ENCODE measurements at places on chromosomes 12 and 14.

GRCh38 chr12:13727707-13728195 lies 253.7 kb downstream of the GRIN2B start:
- DNase-seq = no peak

DNA sequence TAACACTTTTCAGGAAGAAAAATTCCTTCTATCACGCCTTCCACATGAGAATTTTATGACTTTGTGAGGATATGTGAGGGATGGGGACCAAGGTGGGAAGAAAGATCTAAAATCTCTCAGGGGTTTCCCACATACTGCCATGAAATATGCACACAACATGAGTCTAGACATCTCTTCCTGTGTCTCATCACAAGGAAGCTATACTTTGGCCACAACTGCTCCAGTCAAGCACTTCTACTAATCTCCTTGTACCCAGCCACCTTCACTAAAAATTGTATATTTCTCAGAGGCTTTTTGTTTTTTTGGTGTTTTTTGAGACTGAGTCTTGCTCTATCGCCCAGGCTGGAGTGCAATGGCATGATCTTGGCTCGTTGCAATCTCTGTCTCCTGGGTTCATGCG lies 3.2 kb downstream of the OSBPL8 start:
- DNase-seq = no peak

- DNase-seq = no peak
Measured at GRCh38 chr12:15272376-15272775, 49.9 kb upstream of the PTPRO start.

DNA sequence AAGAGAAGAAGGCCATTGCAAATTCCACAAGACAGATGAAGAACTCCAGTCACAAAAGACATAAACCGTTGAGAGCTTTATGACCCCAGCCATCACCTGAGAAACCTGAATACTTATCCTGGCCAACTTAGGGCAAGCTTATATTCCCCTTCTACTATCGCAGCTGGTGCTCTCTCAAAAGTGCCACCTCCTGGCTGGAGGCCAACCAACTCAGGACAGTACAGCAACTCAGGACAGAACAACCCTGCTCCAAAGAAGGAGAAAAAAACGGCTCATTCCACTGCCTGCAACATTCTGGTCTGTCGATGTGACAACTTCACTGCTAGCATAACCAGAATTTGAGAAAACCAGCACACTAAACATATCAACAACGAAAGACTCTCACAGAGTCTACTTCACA lies 9.7 kb upstream of the KRT6B start:
- DNase-seq = no peak

DNA sequence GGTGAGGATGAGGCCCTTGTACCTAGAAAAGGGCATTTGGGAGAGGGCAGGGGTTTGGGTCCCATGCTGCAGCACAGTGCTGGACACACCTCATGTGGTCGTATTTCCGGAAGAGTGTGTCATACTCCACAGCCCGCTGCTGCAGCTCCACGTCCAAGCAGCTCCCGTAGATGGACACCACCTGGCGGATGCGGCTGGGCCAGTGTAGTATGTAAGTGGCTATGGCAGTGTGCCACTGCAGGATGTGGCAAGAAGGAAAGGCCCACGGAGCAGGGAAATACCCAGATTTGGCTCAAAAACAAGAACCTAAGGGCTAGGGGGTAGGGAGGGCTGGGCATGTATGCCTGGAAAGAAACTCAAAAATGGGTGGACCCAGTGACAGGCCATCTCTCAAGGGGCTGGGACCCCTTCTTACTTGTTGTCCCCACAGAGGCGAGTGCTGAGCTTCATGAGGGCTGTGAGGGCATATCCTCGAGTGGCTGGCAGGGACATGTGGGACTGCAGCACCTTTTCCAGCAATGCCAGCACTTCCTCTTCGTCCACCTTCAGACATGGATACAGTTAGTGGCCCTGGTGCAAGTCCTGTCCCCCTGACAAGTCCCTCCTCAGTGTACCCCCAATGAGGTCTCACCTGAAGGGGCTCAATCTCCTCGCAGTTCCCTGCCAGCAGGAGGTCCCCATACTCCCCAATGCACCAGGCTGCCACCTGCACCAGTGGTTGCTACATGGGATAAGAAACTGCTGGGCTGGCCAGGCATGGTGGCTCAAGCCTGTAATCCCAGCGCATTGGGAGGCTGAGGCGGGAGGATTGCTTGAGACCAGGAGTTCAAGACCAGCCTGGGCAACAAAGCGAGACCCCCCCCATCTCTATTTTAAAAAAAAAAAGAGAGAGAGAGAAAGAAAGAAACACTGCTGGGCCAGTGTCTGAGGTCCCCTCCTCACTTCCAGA lies 5.4 kb downstream of the AP1G2 start:
- DNase-seq = no peak

DNA sequence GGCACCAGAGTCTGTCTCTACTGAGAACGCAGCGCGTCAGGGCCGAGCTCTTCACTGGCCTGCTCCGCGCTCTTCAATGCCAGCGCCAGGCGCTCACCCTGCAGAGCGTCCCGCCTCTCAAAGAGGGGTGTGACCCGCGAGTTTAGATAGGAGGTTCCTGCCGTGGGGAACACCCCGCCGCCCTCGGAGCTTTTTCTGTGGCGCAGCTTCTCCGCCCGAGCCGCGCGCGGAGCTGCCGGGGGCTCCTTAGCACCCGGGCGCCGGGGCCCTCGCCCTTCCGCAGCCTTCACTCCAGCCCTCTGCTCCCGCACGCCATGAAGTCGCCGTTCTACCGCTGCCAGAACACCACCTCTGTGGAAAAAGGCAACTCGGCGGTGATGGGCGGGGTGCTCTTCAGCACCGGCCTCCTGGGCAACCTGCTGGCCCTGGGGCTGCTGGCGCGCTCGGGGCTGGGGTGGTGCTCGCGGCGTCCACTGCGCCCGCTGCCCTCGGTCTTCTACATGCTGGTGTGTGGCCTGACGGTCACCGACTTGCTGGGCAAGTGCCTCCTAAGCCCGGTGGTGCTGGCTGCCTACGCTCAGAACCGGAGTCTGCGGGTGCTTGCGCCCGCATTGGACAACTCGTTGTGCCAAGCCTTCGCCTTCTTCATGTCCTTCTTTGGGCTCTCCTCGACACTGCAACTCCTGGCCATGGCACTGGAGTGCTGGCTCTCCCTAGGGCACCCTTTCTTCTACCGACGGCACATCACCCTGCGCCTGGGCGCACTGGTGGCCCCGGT lies at the start of gene PTGDR:
PTGDR (plus strand) TSS at position 198 of the 778 bp plus-strand sequence; CDS start at position 315, 117 bp downstream.
- no peak for DNase-seq

GRCh38 chr14:60944204-60944603 lies 36.7 kb downstream of the TRMT5 start:
- no peak for DNase-seq

- no peak for DNase-seq
Measured at GRCh38 chr14:101929946-101930345, 34.4 kb upstream of the DYNC1H1 start.

DNA sequence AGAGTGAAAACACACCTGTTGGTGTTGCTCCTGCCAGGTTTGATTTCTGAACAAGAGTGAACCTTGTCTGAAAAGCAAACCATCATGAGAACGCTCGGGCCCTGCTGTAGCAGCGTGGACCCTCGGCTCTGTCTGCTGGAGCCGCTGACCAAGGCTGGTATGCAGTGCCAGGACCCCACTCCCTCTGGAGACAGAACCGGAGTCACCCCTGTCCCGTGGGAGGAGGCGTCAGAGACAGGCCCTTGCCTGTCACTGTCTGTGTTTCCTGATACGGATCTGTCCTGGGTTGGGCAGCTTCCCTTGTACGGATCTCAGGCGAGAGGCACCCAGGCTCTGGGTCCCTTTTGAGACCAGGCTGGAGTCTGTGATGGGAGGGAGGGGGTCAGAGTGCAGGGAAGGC lies 111.6 kb downstream of the ADGRD1 start:
- DNase-seq = peak; percentile 36

- DNase-seq = no peak
Measured at GRCh38 chr14:80906946-80907345, 34.6 kb downstream of the CEP128 start.

- no peak for DNase-seq
Measured at GRCh38 chr12:100593490-100593889, 20.0 kb downstream of the GAS2L3 start.

DNA sequence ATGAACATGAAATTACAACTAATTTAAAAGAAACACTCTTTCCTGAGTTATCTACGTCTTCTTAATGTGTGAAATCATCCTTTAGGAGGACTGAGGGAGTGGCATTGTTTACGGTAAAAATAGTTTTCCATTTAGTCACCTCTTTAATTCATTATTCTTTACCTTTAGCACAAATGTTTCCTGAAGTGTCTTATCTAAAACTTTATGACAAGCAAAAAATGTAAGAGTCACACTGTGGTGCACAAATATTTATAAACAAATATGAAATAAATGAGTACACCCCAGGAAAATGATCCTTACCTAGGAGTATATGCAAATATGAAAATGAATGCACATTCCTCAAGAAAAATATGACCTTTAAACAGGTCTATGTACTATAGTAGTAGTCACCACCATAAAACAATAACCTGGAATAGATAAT lies 104.6 kb downstream of the PTPRR start:
- no peak for DNase-seq

- no peak for DNase-seq
Measured at GRCh38 chr12:42422785-42423184, 96.8 kb downstream of the PPHLN1 start.

DNA sequence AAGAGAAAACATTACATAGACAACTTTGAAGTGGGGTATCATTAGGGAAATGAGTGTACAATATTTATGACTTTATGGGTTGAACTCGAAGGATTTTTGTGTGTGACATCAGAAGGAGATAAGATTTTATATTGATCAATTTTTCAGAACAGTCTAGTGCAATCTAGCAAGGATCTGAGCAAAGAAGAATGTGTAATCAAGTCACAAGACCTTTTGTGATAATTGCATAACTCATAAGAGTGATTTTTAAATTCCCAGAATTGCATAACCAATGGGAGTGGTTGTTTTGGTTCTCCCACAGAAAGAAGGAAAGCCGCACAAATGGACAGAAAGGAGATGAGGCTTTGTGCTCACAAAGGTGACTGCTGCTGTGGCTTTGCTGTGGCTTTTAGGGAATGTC lies 441.8 kb upstream of the FLRT2 start:
- no peak for DNase-seq

GRCh38 chr12:58880639-58881038 lies 39.7 kb downstream of the LRIG3 start:
- no peak for DNase-seq

DNA sequence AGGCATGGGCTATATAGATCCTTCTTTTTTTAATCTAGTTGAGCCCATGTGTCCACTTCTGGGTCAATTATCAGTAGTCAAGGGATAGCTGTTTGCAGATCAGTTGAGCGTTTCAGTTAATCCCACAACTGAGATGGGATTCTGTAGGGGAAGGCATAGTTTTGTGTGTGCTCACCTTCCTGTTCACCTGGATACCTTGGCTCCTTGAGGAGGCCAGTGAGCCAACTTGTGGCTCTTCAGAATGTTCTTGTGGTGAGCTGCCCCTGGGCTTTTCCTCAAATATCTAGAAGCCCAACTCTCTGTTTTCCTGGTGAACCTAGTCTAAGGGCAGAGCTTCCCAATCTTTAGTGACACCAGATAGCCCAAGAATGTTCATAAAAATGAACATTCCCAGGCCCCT lies 302.9 kb upstream of the TBX3 start:
- no peak for DNase-seq

GRCh38 chr14:105049753-105050550 lies 15.3 kb downstream of the GPR132 start:
- no peak for DNase-seq

DNA sequence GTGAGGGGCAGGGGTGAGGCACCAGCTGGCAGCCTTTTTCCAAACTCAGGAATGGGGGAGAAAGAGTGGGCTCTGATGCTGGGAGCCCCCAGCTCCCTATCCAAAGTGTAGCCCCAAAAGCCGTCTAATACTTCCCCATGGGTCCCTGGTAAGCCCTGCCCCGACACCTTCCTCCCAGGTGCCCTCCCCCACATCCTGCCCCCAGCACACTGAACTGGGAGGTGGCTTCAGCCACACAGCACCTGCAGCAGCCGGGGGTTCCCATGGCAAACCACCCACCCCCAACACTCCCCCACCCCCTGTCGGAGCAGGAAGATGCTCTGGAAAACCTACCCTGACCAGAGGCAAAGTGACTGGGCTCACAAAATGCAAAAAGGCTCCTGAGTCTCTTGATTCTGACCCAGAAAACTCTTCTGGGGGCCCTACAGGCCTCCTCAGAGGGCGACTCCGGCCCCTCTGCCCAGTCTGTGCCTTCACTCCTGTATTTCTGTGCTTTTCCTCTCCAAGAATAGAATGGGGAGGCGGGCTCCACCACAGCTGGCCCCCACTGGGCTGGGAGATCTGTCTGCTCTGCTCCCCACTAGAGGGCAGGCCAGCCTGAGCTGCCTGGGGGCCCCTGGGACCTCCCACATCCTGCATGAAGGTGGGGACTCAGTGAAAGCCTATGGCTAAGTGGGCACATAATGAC lies 81.6 kb downstream of the ITPK1 start:
- DNase-seq = no peak

DNA sequence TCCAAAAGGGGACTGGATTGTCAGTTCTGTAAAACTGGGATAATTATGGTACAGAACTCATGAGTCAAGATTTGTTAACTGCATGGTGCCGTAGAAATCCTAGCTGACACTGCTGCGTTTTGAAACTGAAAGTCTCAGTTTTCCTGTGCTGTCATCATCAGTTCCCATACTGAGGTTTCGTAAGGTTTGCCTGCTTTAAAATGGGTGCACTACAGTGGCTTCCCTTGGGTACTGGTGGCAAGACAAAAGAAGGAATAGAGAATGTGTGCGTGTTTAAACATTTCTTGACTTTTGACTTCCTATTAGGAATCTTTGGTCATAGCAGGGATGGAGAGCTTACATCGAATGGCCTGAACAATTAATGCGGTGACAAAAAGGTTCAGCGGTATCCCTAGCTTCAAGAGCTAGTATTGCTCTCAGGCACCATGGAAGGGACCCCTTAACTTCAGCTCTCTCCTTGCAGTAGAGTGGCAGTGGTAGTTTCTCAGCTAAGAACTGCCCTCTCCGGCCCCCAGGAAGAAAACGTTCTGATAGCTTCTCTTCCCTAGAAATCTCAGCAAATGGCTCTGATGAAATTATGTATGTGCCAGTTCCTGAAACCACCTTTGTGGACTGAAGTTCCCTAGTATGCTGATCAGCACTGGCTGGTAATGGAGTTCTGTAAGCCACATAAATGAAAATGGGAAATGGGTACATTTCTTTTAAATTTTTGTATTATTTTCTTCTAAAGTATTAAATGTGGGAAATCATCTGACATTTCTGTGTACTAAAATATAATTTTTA lies 28.9 kb downstream of the ANO6 start:
- DNase-seq = no peak

- no peak for DNase-seq
Measured at GRCh38 chr12:46958599-46959290, 120.7 kb upstream of the PCED1B start.
